Stimulated activated CD8-positive, alpha-beta memory T cell treated with anti-CD3 and anti-CD28 coated beads, Interleukin-4, amount 100 ng/mL, for 24 hours (primary cell): ENCODE measurements at places on chromosomes 7 and 10.

DNA sequence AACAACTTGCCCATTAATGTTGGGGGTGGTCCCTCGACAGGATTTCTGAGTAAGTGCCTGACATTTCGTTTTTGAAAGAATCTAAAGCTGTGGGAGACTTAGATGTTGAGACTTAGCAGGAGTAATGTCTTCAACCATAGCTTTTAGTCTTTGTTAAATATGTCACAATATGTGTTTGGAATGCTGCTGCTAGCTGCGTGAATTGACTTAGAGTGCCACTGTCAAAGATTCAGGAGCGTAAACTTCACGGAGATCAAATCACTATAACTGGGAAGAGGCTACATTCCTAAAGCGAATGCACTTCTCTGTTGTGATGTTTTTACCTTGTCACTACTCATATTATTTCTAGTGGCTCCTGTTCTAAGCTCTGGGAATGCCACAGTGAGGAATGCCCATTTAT lies 91.3 kb upstream of the SAMD8 start:
- DNase-seq = no peak

DNA sequence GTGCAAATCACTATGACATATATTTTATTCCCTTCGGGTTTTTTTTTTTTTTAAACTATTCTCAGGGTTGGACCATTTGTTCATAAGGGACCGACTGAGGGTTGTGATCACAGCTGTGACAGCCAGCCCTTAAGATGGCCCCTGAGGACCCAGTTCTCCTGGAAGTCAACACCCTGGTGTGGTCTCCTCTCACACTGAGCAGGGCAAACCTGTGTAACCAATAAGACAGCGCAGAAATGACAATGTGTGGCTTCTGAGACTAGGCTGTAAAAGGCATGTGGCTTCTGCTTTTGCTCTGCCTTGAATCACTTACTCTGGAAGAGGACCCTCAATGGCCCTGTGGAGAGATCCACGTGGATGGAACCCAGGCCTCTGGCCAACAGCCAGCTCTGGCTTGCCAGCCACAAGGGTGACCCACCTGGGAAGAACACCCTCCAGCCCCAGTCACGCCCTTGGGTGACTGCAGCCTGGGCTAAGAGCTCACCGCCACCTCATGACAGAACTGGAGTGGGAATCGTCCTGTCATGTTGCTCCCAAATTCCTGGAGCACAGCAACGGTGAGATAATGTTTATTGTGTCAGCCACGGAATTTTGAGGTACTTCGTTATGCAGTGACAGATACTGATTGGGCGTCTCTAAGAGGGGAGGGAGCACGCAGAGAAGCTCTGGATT lies 127.1 kb downstream of the CLEC2L start:
- no peak for DNase-seq

DNA sequence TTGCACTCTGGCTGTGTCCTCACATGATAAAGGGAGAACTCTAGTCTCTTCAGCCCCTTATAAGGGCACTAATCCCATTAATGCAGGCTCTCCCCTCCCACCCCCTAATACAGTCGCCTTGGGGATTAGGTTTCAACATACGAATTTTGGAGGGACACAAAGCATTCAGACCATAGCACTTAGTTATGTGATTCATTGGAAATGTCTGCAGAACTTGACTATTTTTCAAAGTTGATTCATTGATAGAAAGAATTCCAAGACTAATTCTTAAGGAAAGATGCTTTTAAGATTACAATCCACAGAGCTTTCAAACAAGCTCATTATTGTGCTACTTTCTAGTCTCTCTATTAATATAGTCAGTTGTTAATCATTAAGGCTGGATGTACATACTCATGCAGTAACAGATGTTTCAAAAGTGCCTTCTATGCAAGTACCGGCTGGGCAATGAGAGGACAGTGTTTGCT lies 85.3 kb upstream of the RPA3 start:
- DNase-seq = no peak

GRCh38 chr7:159010937-159011721 lies 133.5 kb downstream of the VIPR2 start:
- DNase-seq = no peak

DNA sequence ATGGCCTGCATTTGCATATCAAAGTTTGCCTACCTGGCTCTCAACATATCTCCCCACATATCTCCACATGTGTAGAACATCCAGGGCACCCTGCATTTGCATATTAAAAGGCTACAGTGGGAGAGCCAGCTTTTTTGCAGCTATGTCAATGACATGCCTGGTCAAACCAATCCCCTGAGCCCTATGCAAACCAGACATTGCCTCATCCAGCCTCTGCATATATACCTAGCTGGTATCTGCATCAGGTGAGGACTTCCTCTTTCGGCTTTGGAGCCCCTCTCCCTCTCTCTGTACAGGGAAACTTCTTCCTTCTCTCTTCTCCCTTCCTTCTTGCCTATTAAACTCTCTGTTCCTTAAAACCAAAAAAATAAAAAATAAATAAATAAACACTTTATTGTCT lies 142.7 kb upstream of the STEAP4 start:
- DNase-seq = no peak

DNA sequence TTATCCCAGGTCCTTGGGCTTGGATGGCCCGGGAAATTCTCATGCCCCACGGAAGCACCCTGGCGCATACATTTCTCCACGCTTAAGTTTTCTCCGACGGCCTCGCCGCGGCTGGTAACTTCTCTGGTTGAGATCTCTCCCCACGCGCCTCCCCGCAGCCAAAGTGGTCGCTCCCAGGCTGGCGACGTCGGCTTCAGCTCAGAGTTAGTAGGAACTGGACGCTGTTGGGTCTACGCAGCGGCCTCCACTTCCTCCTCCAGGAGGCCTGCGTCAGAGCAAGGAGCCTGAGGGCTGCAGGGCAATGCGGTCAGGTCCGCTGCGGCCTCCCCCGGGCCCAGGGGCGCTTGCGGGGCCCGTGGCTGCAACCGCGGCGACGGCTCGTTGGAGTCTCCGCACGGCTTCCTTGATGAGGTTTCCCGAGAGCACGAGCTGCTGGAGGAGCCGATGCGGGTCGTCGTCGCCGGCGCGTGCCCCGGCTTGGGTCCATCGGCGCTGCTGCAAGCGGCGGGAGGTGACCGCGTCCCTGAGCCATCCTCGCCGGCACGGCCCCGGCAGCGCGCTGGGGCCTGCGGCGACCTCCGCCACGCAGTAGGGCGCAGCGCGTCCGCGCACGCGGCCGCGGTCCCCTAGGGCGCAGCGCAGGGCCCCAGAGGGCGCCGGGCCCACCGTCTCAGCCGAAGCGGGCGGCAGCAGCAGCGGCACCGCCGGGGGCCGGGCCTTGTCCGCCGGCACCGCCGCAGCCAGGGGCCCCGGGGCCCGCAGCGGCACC lies 744 bp downstream of the FRAT2 start:
- DNase-seq = no peak

GRCh38 chr10:92849576-92850090 lies 1.3 kb downstream of the EXOC6 start:
- no peak for DNase-seq

- no peak for DNase-seq
Observed at GRCh38 chr10:43037942-43038782, 38.7 kb upstream of the RET start.

- no peak for DNase-seq
Observed at GRCh38 chr7:13414661-13415107, 574.8 kb downstream of the ETV1 start.

DNA sequence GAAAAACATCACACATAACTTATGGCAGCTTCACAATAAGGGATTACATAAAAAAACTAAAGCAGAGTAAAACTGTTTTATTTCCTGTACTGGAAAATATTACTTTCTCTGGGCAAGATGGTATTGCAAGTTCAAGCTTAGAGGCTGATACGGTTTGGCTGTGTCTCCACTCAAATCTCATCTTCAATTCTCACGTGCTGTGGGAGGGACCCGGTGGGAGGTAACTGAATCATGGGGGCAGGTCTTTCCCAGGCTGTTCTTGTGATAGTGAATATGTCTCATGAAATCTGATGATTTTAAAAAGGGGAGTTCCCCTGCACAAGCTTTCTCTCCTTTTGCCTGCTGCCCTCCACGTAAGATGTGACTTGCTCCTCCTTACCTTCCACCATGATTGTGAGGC lies 5.1 kb upstream of the LRRC27 start:
- DNase-seq = peak; percentile 34

GRCh38 chr7:45524445-45524844 lies 49.7 kb upstream of the ADCY1 start:
- DNase-seq = no peak

- no peak for DNase-seq
Observed at GRCh38 chr10:10870523-10871241, 147.0 kb upstream of the CELF2 start.

- DNase-seq = no peak
Observed at GRCh38 chr10:65751896-65752295, 1173.9 kb upstream of the LRRTM3 start.

DNA sequence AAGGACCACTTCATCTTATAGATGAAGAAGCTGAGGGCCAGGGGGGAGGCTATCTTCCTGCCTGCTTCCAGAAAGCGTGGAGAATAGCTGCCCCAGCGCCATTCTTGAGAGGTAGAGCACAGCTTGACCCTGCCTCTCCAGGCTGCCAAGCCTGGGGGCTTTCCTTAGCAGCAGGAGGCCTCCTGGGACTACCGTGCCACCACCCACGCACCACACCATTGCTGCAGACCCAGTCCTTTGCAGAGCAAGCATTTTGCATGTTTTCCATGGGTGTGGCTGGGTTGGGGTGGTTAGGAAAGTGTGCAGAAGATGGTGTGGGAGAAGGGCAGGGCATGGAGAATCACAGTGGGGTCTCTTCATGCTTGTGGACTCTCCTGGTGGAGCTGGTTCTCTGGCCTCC lies 64.9 kb downstream of the TBXAS1 start:
- DNase-seq = no peak

- DNase-seq = no peak
Observed at GRCh38 chr10:23459308-23459939, 20.5 kb downstream of the OTUD1 start.

- DNase-seq = no peak
Observed at GRCh38 chr10:14588084-14588937, 186.4 kb downstream of the FAM107B start.

GRCh38 chr7:44776211-44776610 lies 20.3 kb upstream of the PPIA start:
- DNase-seq = no peak

DNA sequence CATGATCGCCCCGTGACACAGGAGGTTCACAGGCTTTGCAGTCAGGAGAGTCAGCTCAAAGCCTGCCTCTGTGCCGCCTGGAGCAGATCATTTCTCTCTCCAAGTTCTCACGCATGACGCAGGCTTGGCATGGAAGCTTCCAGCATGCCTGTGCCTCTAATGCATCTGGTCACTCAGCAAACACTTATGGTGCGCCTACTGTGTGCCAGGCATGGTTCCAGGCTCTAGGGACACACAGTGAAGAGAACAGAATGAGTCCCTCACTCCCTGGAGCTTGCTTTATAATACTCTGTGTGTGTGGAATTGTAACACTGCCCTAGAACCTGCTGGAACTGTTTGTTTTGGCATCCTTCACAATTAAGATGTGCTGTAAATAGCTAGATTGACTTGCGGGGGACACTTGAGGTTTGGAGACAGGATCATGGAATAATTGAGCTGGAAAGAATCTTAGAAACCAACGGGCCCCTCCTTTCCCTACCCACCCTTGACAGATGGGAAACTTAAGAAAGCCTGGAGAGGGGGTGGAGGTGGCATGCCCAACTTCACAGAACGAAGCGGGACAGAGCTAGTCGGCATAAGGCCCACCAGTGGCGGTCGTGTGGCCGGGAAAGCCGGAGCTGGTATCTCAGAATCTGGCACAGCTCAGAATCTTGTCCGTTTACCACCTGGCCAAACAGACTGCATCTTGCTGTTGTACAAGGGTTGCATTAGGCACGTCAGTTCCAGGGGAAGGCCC lies 4.6 kb upstream of the MYH16 start:
- no peak for DNase-seq

DNA sequence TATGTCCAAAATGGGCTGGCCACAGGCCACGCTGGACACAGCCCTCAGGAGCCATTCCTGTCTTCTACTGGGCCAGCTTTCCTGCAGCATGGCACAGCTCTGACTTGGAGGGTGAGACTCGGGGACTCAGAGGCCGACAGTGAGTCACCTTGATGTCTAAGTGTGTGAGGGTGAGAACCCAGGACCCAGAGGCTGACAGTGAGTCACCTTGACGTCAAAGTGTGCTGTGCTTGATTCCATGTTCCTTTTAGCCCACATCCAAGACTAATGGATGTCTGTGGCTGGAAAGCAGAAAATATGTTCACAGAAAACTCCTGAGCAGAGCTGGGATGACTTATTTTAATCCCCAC lies 6.0 kb upstream of the FAM170B start:
- DNase-seq = no peak

DNA sequence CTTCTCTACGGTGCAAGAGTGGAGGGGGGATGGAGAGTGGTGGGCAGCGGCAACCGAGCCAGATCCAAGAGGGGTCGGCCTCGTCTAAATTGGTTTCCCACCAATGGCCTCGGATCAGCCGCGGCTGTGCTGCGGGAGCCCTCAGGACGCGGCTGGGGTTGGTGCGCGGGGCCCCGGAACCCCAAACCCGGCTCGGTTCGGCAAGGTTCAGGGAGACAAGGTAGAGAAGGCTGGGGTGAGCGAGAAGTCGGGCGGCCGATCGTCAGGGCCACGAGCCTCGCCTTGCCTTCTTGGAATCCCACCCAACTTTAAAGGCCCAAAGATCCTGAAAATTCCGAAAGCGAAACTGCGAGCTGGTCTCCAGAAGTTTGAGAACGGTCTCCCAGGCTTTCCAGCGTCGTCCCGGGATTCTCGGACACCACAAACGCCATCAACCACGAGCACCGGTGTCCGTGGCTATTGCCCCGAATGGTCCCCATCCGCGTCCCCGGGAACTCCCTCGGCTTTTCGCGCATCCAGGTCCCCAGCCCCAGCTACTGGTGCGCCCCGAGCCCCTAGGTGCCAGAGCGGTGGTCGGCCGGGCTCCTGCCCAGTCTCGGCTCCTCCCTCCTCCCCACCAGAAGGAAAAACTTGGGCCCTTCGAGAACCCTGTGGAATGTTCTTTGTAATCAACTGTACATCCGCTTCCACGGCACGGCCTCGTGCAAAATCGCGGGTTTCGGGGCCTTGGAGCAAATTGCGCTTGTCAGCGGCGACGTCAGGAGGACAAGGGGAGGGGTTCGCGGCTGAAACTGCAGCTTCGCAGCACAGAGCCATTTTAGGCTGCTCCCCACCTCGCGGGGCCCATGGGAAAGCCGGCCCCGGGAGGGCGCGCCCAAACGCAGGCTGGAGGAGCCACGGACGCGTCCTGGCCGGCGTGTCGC lies 3.2 kb downstream of the SFMBT2 start:
- no peak for DNase-seq

- DNase-seq = no peak
Observed at GRCh38 chr7:130350945-130351790, 6.6 kb downstream of the CPA5 start.

DNA sequence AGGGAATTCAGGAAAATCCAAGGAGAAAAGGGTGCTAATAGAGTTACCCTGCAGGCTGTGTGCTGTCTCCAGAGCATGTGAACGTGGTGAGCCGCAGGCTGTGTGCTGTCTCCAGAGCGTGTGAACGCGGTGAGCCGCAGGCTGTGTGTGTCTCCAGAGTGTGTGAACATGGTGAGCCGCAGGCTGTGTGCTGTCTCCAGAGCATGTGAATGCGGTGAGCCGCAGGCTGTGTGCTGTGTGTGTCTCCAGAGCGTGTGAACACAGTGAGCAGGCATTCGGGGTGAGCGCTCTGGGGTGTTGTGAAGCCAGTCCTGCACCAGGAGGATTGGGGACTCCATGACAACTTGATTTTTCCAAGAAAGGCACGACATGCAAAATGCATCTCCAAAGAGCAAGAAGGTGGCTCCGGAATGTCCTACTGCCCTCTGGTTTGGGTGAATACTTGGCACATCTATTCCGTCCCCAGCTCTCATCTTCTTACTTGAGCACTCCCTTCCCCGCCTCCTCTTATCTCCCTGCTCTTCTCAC lies 407.9 kb upstream of the SHH start:
- no peak for DNase-seq
